Fibroblast of the aortic adventitia (primary cell): ENCODE measurements at places on chromosomes 1 and 21. TPM values are rescaled to one million over a fixed set of nuclear protein-coding genes. Genes with fewer than 3 reads are reported as not detected.

Gene CDA
- 0.27 TPM in 1 of 2 replicates, not detected in the other for total RNA-seq

GRCh38 chr1:60922304-60922703 lies 160.1 kb upstream of the NFIA start:
- no peak for DNase-seq

GRCh38 chr1:232011961-232012360 lies 385.4 kb downstream of the DISC1 start:
- DNase-seq = no peak

DNA sequence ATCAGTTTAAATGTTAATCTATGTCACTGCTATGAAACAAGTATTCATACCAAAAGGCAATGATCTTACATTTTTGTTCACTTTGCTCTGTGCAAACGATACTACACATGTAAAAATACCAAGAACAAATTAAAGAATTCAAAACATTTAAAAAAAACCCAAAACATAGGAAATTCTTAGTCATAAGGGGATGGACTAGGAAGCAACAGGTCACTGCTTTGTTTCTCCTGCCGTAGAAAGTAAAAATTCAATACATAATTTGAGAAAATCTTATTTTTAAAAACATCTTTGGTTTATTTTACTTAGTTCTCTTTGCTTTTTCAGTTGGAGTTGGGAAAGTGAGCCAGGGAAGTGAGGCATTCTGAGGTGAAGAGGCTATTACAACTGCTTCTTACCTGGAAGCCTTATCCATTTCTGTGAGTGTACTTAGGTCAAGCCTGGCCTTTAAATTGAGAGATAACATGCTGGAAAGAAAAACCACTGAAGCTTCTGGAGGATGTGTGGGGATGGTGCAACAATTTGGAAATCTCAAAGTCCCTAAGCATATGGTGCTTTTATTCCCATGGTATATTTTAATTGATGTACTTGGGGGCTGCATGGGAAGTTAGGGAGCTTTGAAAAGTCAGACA lies 183.5 kb downstream of the CDC42BPA start:
- DNase-seq = peak; percentile 5

DNA sequence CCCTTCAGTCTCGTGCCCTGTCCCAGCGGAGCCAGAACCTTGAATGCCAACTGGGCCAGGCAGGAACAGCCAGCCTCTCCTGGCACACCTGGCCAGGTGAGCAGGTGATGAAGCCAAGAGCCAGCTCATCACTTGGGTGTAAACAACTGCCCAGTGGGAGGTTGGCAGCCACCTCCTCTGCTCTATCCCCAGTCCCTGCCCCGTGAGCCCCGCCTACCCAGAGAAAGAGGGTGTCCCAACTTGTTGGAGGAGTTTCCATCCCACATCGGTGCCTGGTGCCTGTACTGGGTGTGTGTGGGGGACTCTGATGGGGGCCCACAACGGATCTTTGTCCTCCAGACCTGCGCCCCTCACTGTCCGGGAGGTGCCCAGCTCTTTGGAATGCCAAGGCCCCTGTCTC lies 17.8 kb upstream of the FAM131C start:
- DNase-seq = no peak
